ENCODE measurements at places on chromosomes 4 and X. TPM values are rescaled to one million over a fixed set of nuclear protein-coding genes. Genes with fewer than 3 reads are reported as not detected.

DNA sequence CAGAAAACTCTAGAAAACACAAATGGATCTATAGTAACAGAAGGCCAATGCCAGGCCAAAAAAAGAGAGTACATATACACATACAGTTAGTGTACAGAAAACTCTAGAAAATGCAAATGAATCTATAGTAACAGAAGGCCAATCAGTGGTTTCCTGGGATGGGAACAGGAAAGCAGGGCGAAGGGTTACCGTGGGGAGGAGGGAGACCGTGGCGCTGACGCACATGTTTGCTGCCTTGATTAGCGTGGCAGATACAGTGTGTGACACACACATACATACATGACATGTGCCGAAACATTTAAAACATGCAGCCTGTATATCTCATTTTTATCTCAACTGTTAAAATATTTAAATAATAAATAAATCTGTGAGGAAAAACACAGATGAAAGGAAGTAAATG is 14.7 kb downstream of the GAK start:
- no peak overlapping the region for H3K27ac ChIP-seq
- H3K4me1 ChIP-seq, result peaks cover 16% of the 10 kb centered on the region
- peak; percentile 15 for DNase-seq

CD40LG gene
- 1.3 TPM for total RNA-seq

- DNase-seq, result no peak
- H3K27ac ChIP-seq, result no peak overlapping the region
- no peak overlapping the region for H3K4me3 ChIP-seq
- H3K36me3 ChIP-seq, result no peaks in the 10 kb centered on the region
- no peaks in the 10 kb centered on the region for H3K27me3 ChIP-seq
These were observed 47.8 kb downstream of the FHDC1 start for GRCh38 chr4:152983774-152984411.

GRCh38 chr4:3212391-3213105 is 36.4 kb upstream of the MSANTD1 start:
- H3K27me3 ChIP-seq, result no peaks in the 10 kb centered on the region
- H3K4me1 ChIP-seq, result peaks cover 10% of the 10 kb centered on the region
- H3K36me3 ChIP-seq, result peaks cover 96% of the 10 kb centered on the region
- H3K27ac ChIP-seq, result no peak overlapping the region

GRCh38 chr4:182206266-182206665 is 36.9 kb upstream of the TENM3 start:
- no peaks in the 10 kb centered on the region for H3K4me1 ChIP-seq
- no peaks in the 10 kb centered on the region for H3K36me3 ChIP-seq
- DNase-seq, result no peak
- peaks cover 4% of the 10 kb centered on the region for H3K27me3 ChIP-seq
- no peak overlapping the region for H3K27ac ChIP-seq

NKX3-2 gene
- not detected for total RNA-seq

MAGEC1 gene
- total RNA-seq, result not detected

- H3K4me1 ChIP-seq, result no peaks in the 10 kb centered on the region
- H3K27ac ChIP-seq, result no peak overlapping the region
- no peak for DNase-seq
- H3K36me3 ChIP-seq, result no peaks in the 10 kb centered on the region
- no peaks in the 10 kb centered on the region for H3K27me3 ChIP-seq
These were observed 268.2 kb upstream of the TEX13A start for GRCh38 chrX:105488716-105489115.

DNA sequence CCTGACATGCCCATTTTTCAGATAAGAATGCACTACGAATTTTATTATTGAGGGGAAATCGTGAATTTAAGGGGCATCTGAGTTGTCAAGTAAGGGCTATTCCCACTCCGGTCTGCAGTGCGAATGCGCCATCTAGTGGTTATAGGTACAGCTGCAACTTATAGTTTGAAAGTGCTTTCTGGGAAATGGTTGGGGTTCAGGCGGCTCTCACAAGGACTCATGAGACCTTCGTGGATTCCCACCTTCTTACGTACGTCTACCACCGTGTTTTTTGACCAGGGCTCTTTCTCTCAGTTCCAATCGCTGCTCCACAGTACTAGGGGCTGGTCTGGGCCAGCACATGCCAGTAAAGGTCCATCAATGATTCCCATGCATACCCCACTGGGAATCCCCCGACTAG is 12.3 kb downstream of the MSL3 start:
- no peaks in the 10 kb centered on the region for H3K4me1 ChIP-seq
- H3K36me3 ChIP-seq, result peaks cover 54% of the 10 kb centered on the region
- H3K4me3 ChIP-seq, result no peak overlapping the region
- no peak overlapping the region for H3K27ac ChIP-seq

PDZD4 gene
- total RNA-seq, result 8.5 TPM

GRCh38 chr4:155758481-155759371 is at the start of gene GUCY1B1:
Gene GUCY1B1, plus strand, starts transcription at chr4:155759021. Its CDS starts 120 bp downstream, at chr4:155759141.
- H3K36me3 ChIP-seq, result no peaks in the 10 kb centered on the region
- peak within 1 kb of the TSS; percentile 88 for H3K27ac ChIP-seq
- peak; percentile 94 for DNase-seq
- peak within 1 kb of the TSS; percentile 78 for H3K4me3 ChIP-seq
